Breast epithelium (tissue), 4 donors: ENCODE measurements at places on chromosomes 3 and 15. TPM values are rescaled to one million over a fixed set of nuclear protein-coding genes. Genes with fewer than 3 reads are reported as not detected.

CXCR6 gene
- total RNA-seq, result 0.64 TPM

DNA sequence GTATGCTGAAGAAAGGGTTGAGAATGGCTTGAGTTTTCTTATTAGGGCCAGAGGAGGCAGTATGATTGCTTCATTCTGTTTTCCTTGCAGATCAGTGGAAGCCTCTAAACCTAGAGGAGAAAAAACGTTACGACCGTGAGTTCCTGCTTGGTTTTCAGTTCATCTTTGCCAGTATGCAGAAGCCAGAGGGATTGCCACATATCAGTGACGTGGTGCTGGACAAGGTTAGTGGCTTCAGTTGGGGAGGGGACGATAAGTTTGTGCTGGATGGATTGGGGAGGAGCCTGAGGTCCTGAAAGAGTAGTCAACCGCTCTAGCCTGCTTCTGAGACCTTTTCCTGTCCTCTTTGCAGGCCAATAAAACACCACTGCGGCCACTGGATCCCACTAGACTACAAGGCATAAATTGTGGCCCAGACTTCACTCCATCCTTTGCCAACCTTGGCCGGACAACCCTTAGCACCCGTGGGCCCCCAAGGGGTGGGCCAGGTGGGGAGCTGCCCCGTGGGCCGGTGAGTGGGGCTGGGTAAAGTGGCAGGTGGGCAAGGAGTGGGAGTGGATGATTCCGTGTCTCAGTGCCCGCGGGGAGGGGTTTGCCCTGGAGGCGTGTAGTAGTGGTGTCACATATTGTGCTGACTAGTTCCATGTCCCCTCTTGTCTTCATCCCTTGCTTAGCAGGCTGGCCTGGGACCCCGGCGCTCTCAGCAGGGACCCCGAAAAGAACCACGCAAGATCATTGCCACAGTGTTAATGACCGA, 8.5 kb downstream of the EIF4G1 start:
- peak overlapping the region; percentile 41 for H3K27ac ChIP-seq
- peaks cover 14% of the 10 kb centered on the region for H3K4me1 ChIP-seq
- no peaks in the 10 kb centered on the region for H3K27me3 ChIP-seq

DNA sequence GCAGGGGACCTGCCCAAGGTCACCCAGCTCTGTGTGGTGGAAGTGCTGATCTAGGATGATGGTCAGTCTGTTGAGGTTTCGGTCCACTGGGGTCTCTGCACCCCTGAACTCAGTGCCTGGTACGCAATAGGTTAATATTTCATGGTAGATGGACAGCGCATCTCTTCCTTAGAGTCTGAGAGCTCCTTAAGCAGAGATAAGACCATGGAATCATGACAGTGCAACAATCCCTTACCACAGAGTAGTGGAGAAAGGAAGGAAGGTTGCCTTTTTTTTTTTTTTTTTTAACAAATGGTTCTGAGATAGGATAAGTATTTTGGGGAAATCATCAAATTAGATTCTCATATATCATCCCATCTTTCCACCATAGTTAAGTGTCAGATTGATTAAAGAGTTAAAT, 79.8 kb upstream of the SLC6A1 start:
- no peak overlapping the region for H3K27ac ChIP-seq
- no peak overlapping the region for H3K4me3 ChIP-seq
- no peak for DNase-seq
- H3K27me3 ChIP-seq, result no peaks in the 10 kb centered on the region
- H3K36me3 ChIP-seq, result no peaks in the 10 kb centered on the region

DNA sequence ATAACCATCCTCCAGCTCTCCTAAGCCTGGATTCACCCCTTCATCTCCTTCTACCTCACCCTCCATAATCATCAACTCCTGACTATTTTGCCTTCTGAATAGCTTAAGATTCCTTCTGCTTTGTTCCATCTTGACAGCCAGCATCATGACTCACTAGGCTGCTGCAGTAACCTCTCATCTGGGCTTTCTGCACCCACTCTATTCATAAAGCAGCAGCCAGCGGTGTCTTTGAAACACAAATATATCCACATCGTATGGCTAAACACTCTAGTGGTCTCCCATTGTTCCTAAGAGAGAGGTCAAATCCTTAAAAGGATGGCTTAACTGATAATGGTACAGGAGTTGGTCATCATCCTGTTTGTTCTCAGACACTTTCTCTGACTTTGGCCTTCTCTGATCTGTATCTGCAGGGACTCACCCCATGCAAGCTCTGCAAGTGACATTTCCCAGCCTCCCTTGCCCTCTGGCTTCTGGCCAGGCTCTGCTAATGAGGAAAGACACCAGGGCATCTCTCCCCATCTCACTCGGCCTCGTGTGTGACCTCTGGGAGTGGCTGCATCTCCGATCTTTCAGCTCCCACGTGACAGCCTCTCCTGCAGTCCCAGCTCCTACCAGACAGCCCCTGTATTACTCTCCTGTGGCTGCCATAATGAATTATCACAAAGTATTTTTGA, 6.2 kb downstream of the GRK7 start:
- no peaks in the 10 kb centered on the region for H3K4me1 ChIP-seq
- no peak overlapping the region for H3K4me3 ChIP-seq
- no peaks in the 10 kb centered on the region for H3K36me3 ChIP-seq
- H3K27ac ChIP-seq, result no peak overlapping the region

DNA sequence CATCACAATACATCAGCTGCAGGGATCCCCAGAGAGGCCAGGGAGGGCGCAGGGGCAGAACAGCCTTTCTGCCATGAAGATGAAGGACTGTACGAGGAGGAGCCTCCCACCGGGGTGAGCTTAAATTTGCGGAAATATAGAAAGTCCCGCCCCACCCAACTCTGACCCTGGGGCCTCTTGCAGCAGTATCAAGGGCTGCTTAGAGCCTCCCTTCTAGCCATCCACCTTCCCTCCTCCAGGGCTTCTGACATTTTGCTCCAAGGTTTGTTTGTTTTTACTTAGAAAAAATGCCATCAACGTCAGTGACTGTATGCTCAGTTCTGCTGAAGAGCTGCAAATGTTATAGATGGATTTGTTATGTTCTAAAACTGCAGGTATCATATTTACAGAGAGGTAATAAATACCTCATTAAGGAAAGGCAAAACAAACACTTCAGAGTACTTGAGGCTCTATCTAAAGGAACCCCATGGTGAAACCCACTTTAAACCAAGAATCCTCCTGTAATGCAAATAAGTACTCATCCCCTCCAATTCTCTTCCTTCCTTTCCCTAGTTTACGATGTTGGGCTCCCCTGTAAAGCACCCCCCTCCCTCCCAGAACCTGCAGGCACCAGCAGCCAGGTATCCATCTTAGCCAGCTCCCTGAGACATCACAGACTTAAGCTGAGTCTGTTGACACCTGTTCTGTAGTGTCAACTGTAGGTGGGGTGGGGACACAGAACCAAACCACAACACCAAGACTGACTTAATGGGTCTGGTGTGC, 30.5 kb downstream of the RFTN1 start:
- H3K27ac ChIP-seq, result no peak overlapping the region
- H3K4me3 ChIP-seq, result no peak overlapping the region
- H3K4me1 ChIP-seq, result no peaks in the 10 kb centered on the region
- DNase-seq, result no peak
- no peaks in the 10 kb centered on the region for H3K27me3 ChIP-seq
